ENCODE measurements at places on chromosomes 16 and 17.

DNA sequence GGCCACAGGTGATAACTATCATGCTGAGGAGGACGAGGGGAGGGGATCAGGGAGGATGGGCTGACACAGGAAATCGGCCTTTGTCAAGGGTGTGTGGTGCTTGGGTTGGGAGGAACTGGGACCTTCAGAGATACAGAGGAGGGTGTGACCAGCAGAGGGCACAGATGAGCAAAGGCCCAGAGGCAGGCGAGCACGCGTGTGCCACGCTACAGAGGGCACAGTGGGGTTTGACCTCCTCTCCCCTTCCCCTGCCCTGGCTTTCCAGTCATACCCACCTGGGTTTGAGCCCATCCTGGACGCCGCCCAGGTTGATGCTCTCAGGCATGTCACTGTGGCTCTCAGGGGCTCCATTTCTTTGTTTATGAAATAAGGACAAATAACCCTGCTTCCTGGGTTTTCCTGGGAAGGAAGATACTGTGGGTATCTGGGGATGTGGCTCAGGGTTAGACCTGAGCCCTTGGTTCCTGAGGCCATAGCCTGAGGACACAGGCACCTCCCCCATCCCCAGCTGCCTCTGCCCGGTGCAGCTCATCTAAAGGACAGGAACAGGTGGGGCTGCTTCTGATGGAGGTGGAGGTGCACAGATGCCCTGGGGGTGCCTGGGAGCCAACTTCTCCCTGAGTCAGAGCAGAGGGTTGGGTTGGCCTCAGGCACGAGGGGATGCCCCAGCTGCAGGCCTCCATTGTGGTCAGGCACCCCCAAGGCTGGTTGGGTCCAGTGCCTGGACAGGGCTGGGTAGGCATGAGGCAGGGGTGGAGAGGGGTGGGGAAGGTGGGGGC, 51.8 kb downstream of the BEAN1 start:
- no peak for DNase-seq

GRCh38 chr16:12350945-12351344, 374.4 kb downstream of the SNX29 start:
- no peak for DNase-seq

GRCh38 chr16:85941863-85942644, 43.1 kb downstream of the IRF8 start:
- DNase-seq: no peak

- peak; percentile 22 for DNase-seq
Observed at GRCh38 chr17:32693194-32693897, 183.6 kb downstream of the MYO1D start.

GRCh38 chr16:12664164-12664733, 139.4 kb downstream of the CPPED1 start:
- no peak for DNase-seq

DNA sequence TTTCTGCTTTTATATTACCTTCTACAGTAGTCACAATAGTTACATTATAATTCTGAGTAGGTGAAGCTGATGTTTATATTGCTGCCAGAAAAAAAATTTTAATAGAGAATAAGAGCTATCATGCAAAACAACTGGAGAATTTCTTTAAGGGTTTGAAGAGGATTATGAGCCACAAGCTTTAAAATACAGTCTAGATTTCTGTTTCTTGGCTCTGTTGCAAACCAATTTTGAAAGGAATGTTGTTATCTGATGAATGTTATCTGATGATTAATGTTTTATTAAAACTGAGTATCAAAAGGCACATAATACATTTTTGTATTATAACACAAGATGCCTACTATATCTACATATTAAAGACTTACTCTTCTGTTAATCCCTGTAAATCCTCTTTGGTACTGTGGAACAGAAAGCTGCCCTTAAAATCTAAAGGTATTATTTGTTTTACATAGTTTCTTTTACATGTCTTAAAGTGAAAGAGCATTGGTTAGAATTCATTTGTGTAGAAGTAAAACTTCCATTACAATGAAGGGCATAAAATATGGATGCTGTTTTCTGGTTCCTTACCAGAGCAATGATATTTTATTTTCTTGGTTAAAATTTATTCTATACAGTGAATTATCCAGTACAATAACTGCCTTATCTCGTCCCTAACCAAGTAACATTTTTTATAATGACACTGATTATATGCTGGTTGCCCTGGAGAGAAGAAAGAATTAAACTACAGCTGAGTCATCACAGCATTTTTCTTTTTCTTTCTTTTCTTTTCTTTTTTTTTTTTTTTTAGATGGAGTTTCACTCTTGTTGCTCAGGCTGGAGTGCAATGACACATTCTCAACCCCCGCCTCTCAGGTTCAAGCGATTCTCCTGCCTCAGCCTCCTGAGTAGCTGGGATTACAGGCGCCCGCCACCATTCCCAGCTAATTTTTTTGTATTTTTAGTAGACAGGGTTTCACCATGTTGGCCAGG, 205.7 kb downstream of the TANC2 start:
- no peak for DNase-seq

All from NCI-H2227 treated with DMSO at 0.1 percent for 48 hours (cell line).